Prostate gland (tissue), 2 donors: ENCODE measurements at places on chromosomes 6 and 20. TPM values are rescaled to one million over a fixed set of nuclear protein-coding genes. Genes with fewer than 3 reads are reported as not detected.

DNA sequence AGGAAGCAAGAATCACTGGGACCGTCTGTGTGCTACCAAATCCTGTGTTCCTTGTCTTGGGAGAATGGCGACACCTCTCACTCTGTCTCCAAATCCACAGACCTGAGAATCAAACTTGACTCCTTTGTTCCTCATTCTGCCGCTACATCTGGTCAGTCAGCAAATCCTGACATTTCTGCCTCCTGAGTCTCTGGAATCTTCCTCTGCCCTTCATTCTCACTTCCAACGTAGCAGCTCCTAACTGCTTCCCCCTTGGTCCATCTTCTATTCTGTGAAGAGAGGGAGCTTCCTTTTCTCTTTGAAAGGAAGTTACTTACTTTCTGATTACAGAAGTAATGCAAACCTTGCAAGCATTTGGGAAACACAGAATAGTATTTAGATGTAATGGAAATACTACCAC is 37.7 kb downstream of the SYTL3 start:
- no peaks in the 10 kb centered on the region for H3K27me3 ChIP-seq
- H3K27ac ChIP-seq, result peak overlapping the region; percentile 26
- no peaks in the 10 kb centered on the region for H3K4me1 ChIP-seq
- no peak overlapping the region for H3K4me3 ChIP-seq
- H3K36me3 ChIP-seq, result no peaks in the 10 kb centered on the region
- no peak for DNase-seq

DNA sequence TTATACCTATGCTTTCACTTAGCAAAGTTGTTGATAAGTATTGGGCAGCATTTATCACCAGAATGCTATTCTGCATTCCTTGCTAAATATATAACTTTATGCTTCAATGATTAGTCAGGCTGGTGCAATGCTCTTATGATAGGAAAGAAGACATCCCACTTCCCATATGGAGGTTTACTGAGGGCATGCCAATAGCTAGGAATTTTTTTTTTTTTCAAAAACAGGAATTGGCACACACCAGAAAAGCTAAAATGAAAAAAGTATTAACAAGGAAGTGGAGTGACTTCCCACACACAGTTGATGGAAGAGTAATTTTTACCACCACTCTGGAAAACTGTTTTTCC is 90.8 kb downstream of the FRK start:
- no peaks in the 10 kb centered on the region for H3K27me3 ChIP-seq
- DNase-seq, result no peak
- no peak overlapping the region for H3K27ac ChIP-seq
- no peaks in the 10 kb centered on the region for H3K4me1 ChIP-seq
- H3K36me3 ChIP-seq, result no peaks in the 10 kb centered on the region

- H3K4me1 ChIP-seq, result no peaks in the 10 kb centered on the region
- H3K27ac ChIP-seq, result no peak overlapping the region
- DNase-seq, result no peak
- no peak overlapping the region for H3K4me3 ChIP-seq
- H3K36me3 ChIP-seq, result peaks cover 5% of the 10 kb centered on the region
These were observed 1.2 kb downstream of the CSTF1 start for GRCh38 chr20:56393653-56394052.

DNA sequence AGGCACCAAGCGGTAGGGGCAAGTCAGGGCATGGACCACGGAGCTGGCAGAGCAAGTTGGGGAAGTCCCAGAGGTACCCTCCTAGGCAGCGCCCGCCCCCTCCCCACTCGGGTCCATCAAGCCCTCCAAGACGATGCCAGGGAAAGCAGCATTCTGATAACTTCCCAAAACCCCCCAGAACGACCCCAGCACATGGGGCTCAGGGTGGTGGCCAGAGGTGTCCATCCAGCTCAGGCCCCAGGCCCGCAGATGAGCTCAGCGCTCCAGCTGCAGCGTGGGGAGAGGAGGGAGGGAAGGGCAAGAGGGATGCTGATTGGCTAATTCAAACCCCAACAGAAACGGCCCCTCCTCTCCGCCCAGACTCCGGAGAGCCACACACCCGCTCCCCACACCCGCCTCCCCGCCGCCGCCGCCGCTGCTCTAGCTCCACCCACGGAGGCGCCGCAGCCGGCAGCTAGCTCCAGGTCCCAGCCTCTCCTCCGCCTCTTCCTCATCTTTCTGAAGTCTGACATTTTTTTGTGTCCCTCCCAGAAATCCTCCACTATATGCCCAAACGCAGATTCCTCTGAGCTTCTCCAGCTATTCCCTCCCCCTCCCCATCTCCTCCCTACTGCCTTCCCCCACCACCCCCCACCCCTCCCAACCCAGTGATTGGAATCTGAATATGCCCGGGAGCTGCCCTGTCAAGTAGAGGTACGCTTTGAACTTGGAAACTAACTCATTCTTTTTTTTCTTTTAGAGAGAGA is 40.3 kb upstream of the TLDC2 start:
- peak; percentile 90 for DNase-seq
- H3K4me3 ChIP-seq, result peak overlapping the region; percentile 13
- no peaks in the 10 kb centered on the region for H3K27me3 ChIP-seq
- peak overlapping the region; percentile 78 for H3K27ac ChIP-seq
- H3K4me1 ChIP-seq, result peaks cover 4% of the 10 kb centered on the region
- no peaks in the 10 kb centered on the region for H3K36me3 ChIP-seq

RIPPLY2 gene
- not detected for total RNA-seq

- H3K4me3 ChIP-seq, result no peak overlapping the region
- DNase-seq, result no peak
- no peaks in the 10 kb centered on the region for H3K27me3 ChIP-seq
- H3K36me3 ChIP-seq, result no peaks in the 10 kb centered on the region
These were observed 179.3 kb upstream of the RUNX2 start for GRCh38 chr6:45148711-45149341.

STX11 gene
- total RNA-seq, result 1.4 TPM

DNA sequence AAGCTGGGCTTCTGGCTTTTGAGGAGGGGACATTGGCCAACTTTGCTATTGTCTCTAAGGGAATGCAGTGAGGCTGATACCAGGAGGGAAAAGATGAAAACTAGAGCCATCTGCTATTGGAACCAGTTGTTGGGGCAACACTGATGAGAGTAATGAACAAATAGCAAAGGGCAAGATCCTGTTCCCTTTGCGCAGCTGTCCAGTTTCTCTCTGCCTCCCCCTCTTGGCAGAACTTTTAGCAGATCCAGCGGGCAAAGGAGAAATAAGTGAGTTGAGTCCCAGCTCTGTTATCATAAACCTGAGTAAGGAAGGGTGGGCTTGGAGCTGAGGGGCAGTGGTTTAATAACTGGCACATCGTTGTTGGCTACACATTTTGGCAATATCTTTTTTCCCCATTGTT is 126.8 kb downstream of the AKAP7 start:
- DNase-seq, result no peak
- no peaks in the 10 kb centered on the region for H3K4me1 ChIP-seq
- no peak overlapping the region for H3K4me3 ChIP-seq
- no peaks in the 10 kb centered on the region for H3K36me3 ChIP-seq

TRIM31 gene
- total RNA-seq, result not detected

SERINC3 gene
- 141 TPM for total RNA-seq

GRCh38 chr20:6838181-6838826 is 70.8 kb downstream of the BMP2 start:
- DNase-seq, result no peak
- H3K36me3 ChIP-seq, result no peaks in the 10 kb centered on the region
- no peaks in the 10 kb centered on the region for H3K4me1 ChIP-seq
- H3K4me3 ChIP-seq, result no peak overlapping the region
- H3K27ac ChIP-seq, result no peak overlapping the region
- H3K27me3 ChIP-seq, result no peaks in the 10 kb centered on the region

- no peak for DNase-seq
- H3K27me3 ChIP-seq, result no peaks in the 10 kb centered on the region
- no peaks in the 10 kb centered on the region for H3K4me1 ChIP-seq
- H3K4me3 ChIP-seq, result no peak overlapping the region
These were observed 139.9 kb downstream of the CCDC170 start for GRCh38 chr6:151633526-151634335.

- no peak overlapping the region for H3K27ac ChIP-seq
- no peak overlapping the region for H3K4me3 ChIP-seq
- DNase-seq, result no peak
- H3K27me3 ChIP-seq, result no peaks in the 10 kb centered on the region
- no peaks in the 10 kb centered on the region for H3K36me3 ChIP-seq
These were observed 19.1 kb upstream of the RBBP8NL start for GRCh38 chr20:62446481-62446880.

DNA sequence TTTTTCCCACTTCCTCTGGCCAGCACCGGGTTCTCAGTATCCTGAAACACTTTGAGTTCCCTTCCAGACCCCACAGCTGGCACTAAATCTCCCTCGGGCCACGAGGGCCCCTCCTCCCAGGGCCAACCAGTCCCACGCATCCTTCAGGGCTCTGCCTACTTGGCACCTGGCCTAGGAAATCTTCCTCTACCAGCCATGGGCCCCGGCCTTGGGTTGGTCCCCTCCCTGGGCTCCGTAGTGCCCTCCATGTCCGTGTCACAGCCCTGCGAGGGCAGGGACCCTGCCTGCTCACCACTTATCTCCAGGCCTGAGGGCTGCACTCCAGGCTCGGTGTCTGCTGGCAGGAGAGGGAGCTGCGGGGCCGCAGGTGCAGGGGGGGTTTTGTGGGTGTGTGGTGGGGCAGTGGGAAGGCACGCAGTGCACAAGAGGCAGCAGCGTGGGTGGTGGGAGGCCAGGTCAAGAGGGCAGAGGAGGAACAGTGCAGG is 48.8 kb upstream of the CDH22 start:
- peaks cover 6% of the 10 kb centered on the region for H3K4me1 ChIP-seq
- no peaks in the 10 kb centered on the region for H3K36me3 ChIP-seq
- H3K27me3 ChIP-seq, result no peaks in the 10 kb centered on the region
- H3K4me3 ChIP-seq, result no peak overlapping the region
- no peak for DNase-seq

GRCh38 chr20:44056010-44056698 is 130.8 kb downstream of the JPH2 start:
- H3K27me3 ChIP-seq, result no peaks in the 10 kb centered on the region
- no peak overlapping the region for H3K4me3 ChIP-seq
- no peak for DNase-seq
- no peaks in the 10 kb centered on the region for H3K36me3 ChIP-seq
- no peak overlapping the region for H3K27ac ChIP-seq

DNA sequence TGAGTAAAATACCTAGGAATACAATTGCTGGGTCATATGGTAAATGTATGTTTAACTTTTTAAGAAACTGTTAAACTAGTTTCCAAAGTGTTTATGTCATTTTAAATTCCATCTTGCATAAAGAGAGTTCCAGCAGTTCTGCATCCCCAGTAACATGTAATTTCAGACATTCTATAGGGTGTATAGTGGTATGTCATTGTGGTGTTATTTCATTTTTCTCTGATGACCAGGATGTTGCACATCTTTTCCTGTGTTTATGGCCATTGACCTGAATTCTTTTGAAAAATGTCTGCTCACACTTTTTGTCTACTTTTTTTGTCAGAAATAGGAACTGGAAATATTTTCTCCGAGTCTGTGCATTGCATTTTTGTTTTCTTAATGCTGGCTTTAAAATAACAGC is 128.9 kb downstream of the TMEM200A start:
- DNase-seq, result no peak
- no peak overlapping the region for H3K27ac ChIP-seq
- no peaks in the 10 kb centered on the region for H3K36me3 ChIP-seq
- H3K27me3 ChIP-seq, result no peaks in the 10 kb centered on the region
- H3K4me3 ChIP-seq, result no peak overlapping the region

THBD gene
- 6.6 TPM for total RNA-seq

GRCh38 chr6:118580585-118581419 is 32.7 kb downstream of the PLN start:
- no peaks in the 10 kb centered on the region for H3K27me3 ChIP-seq
- peak; percentile 14 for DNase-seq
- no peak overlapping the region for H3K27ac ChIP-seq
- no peaks in the 10 kb centered on the region for H3K4me1 ChIP-seq

PROCR gene
- 11.2 TPM for total RNA-seq

GRCh38 chr6:111307275-111307858 is 175.7 kb downstream of the REV3L start:
- no peaks in the 10 kb centered on the region for H3K27me3 ChIP-seq
- H3K4me1 ChIP-seq, result no peaks in the 10 kb centered on the region
- H3K36me3 ChIP-seq, result peaks cover 5% of the 10 kb centered on the region
- no peak overlapping the region for H3K27ac ChIP-seq
- peak; percentile 12 for DNase-seq
- H3K4me3 ChIP-seq, result no peak overlapping the region

DNA sequence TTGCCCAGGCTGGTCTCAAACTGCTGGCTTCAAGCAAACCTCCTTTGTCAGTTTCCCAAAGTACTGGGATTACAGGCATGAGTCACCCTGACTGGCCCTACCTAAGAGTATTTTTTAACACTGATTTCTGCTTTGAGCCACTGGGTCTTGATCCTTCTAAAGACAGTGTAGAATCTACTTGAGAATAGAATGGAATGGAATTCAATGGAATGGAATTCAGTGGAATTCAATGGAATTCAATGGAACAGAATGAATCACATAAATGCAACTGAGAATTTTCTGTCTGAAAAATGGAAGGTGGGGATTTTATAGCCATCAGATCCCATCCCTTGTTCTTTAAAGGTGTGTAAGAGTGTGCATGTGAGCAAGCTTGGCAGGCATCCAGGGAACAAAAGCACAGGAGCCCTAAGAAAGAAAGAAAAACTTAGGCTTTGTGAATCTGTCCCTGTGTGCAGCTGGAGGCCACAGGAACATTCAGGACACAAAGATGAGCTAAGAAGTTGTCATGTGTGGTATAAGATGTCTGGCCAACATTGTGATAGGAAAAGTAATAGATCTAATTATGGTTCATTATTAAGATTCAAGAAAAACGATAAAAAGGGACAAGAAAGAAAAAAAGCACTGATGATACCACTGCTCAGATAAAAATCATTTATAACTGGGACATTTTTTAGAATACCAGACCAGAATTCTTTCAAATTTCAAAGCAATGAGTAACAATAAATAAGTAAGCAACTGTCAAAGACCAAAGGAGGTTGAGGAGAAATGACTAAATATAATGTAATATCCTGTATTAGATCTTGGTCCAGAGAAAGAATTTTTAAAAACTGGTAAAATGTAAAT is 681.0 kb upstream of the GJE1 start:
- DNase-seq, result no peak
- H3K36me3 ChIP-seq, result no peaks in the 10 kb centered on the region
- H3K4me1 ChIP-seq, result no peaks in the 10 kb centered on the region
- H3K4me3 ChIP-seq, result no peak overlapping the region
- no peaks in the 10 kb centered on the region for H3K27me3 ChIP-seq

DNA sequence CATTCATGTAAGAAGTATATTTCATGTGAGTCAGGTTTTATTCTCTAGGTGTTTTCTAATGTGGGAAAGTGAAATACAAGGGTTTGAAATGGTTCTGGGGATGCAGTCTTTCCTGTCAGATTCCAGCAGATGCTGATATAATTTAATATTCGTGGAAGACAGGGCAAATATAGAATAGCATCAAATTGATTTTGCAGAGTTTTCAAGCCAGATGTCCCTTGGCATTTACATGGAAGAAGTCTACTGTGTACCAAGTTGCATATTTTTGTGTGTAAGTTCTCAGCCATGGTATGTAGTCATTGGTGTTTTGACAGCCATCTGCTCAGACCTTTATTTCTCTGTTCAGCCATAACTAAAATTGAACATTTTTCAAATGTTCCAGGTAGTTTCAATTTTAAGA is 143.7 kb downstream of the LAMA2 start:
- no peaks in the 10 kb centered on the region for H3K27me3 ChIP-seq
- H3K4me1 ChIP-seq, result no peaks in the 10 kb centered on the region
- no peak for DNase-seq
- no peak overlapping the region for H3K27ac ChIP-seq
- no peak overlapping the region for H3K4me3 ChIP-seq

GRCh38 chr6:167157414-167157813 is 366 bp downstream of the GPR31 start:
- no peak overlapping the region for H3K4me3 ChIP-seq
- H3K27ac ChIP-seq, result no peak overlapping the region
- H3K27me3 ChIP-seq, result peaks cover 2% of the 10 kb centered on the region
- no peaks in the 10 kb centered on the region for H3K36me3 ChIP-seq
